ENCODE measurements at places on chromosomes 11 and 22.

- DNase-seq = no peak
These were observed 42.0 kb downstream of the IGLL5 start for GRCh38 chr22:22929381-22930221.

GRCh38 chr11:2252018-2252417 is 18.4 kb downstream of the ASCL2 start:
- no peak for DNase-seq

GRCh38 chr11:6630632-6631291 is 11.5 kb upstream of the TPP1 start:
- no peak for DNase-seq

GRCh38 chr11:32034680-32035079 is 56.2 kb upstream of the RCN1 start:
- DNase-seq = no peak

DNA sequence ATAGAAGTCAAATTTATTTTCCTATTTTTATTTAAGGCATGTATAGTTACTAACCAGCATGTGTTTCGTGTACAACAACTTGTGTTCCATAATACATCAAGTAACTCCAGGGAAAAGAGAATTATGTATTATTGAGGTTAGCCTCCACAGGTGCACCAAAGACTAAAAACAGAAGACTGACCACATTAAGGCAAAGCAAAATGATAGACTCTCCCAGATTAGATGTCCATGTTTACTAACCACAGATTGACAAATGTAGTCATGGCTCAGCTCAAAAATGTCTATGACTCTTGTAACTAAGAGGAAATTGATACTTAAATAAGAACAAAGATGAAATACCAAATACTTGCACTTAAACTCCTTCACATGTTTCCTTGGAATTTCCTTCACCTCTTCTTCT is 238.5 kb downstream of the METTL15 start:
- DNase-seq = no peak

GRCh38 chr11:250740-251299 is 14.0 kb downstream of the PSMD13 start:
- peak; percentile 89 for DNase-seq

DNA sequence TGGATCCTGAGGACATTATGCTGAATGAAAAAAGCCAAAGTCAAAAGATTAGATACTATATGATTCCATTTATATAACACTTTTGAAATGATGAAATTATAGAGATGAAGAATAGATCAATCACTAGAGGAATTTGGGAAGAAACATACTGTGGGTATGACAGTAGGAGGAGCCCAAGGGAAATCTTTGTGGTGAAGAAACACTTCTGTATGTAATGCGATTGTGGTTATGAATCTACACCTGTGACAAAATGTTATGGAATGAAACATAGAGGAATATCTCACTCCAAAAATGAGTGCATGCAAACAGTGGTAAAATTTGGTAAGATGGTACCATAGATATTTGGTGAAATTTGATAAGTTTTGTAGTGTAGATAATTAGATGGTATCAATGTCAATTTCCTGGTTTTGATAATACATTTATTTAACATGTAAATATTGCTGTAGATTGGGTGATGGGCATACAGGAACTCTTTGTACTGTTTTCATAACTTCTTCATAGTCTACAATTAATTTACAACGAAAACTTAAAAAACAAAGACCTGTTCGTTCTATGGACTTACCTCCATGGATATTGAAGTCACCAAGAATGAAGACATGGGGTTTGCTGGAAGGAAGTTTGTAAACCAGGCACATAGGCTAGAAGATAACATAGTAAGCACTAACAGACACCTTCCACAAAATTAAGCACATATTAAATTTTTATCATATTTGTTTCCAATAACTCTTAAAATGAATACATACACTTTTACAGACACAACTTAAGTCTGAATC is 11.5 kb downstream of the MRGPRX1 start:
- DNase-seq = no peak

GRCh38 chr11:113163291-113164030 is 150.9 kb upstream of the TTC12 start:
- no peak for DNase-seq

- DNase-seq = no peak
These were observed 4.4 kb downstream of the DCPS start for GRCh38 chr11:126308271-126308671.

DNA sequence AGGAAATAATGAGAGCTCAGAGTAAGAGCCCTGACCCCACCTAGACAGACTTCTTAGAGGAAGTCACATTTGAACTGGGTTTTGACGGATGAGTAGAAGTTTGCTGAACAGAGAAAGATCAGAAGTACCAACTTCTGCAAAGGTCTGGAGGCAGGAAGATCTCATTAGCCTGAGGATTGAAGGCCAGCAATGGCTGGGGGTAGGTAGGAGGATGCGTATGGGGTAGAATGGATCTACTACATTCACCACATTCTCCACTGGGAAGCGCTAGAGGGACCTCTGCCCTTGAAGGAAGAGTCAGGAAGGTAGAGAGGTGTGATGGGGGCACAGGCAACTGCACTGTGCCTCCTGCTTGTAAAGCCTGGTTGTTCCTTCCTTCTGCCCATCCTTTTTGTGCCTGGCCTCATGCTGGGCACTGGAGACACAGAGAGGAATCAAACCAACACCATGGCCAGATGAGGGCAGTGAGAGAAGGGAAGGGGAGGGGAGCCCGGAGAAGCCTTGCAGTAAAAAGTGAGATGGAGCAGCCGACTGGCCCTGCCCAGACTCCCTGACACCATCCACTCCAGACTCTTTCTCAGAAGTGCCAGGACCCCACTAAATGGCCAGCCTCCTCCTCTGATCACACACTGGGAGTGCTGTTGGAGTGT is 4.9 kb downstream of the TPBGL start:
- DNase-seq = peak; percentile 45

- DNase-seq = no peak
These were observed 185.8 kb upstream of the POU2AF2 start for GRCh38 chr11:111059726-111060125.

- no peak for DNase-seq
These were observed 15.0 kb upstream of the SORL1 start for GRCh38 chr11:121437018-121437685.
